ENCODE measurements at places on chromosomes 2 and 18.

GRCh38 chr2:88198308-88198707 lies 28.2 kb downstream of the THNSL2 start:
- no peak for DNase-seq

DNA sequence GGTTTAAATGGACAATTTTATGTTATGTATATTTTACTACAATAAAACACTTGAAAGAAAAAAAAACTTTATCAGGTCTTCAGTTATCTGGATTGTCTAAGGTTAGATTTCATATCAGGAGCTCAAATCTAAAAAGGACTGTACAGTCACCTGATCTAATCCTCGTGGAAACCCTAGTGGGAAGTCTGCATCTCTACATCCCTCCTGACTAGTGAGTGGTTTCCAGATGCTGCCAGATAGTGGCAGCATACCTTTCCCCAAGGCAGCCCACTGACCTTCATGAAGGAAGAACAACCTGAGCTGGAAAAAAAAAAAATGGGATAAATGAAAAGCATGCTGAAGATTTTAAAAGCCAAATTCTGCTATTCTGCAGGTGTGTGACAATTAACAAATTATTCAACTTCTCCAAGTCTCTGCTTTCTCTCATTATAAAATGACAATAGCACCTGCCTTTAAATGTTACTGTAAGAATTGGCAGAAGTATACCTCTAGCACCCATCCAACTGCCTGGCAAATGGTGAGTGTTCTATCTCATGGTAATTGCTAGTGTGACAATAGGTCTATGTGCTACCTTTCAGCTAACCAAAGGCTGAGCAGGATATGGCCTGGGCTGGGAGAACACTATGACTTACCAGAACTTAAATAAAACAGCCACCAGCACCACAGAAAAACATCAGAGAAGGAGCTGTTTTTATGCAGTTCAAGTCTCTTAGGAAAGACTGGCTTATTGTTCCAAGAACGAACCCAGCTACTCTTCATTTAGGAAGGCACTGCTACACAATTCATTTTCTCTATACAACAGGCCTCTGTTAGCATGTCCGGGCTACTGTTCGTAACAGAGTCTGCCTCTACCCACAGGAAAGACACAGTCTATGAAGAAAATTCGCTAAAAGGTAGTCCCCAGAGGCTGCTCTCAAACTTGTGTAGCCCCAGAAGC lies 8.6 kb downstream of the CLASP1 start:
- DNase-seq = no peak

- no peak for DNase-seq
These were observed 111.1 kb downstream of the MTX2 start for GRCh38 chr2:176380341-176380740.

DNA sequence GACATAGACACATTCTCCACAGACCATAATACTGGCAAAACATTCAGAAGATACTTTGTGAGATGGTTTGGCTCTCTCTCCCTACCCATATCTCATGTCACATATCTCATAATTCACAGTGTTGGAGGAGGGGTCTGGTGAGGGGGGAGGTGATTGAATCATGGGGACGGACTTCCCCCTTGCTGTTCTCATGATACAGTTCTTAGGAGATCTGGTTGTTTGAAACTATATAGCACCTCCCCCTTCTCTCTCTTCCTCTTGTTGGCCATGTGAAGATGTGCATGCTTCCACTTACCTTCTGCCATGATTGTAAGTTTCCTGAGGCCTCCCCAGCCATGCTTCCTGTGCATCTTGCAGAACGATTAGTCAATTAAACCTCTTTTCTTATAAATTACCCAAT lies 61.1 kb downstream of the HK2 start:
- DNase-seq = no peak

DNA sequence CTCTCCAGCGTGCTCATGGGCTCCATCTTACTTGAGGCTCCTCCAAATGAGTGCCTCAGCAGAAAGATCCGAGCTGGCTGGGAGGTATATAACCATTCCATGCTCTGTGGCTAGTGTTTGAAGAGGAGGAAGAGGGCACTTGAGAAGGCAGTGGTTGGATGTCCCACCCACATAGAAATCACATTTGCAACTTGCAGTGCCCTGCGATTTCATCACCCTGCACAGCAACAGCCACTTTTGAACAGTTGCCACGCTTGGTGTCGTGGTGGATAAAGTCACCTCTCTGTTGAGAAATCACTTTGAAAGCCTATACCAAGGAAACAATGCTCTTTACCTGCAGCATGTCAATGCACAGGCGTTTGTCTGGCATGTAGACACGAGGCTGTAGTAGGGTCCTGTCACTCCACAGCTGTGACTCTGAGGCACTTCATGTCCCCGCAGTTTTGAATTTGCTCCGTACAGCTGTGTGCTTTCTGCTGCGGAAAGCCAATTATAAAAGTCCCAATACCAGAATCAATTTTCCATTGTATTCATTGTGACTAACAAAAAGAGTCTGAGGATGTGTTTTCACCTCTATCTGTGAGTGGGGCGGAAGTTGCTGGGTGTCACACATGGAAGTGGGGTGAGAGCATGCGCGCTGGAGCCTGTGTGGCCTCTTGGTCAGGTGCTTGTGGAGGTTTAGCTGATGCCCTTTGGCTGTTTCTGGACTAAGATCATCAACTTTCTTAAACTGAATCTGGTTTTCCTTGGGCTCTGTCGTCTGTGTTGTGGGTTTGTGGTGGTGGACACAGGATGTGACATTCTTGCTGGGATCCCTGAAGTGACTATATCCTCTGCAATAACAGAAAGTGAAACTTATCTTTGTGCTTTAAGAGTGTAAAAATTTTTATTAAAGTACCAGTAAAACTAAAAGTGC lies 2.8 kb downstream of the CNDP2 start:
- DNase-seq = no peak

GRCh38 chr2:176128982-176129796 lies at the start of gene HOXD8:
Gene HOXD8 (plus strand): TSS chr2:176129705. CDS start chr2:176130367, 662 bp downstream.
- no peak for DNase-seq
